ENCODE measurements at places on chromosomes 2 and 18. TPM values are rescaled to one million over a fixed set of nuclear protein-coding genes. Genes with fewer than 3 reads are reported as not detected.

GRCh38 chr2:113675875-113676274 is 48.8 kb downstream of the RABL2A start:
- DNase-seq = no peak

- no peak for DNase-seq
Observed at GRCh38 chr2:67486041-67486796, 89.1 kb downstream of the ETAA1 start.

GRCh38 chr2:69269330-69269729 is 117.7 kb downstream of the GFPT1 start:
- DNase-seq = no peak

- no peak for DNase-seq
Observed at GRCh38 chr2:237309416-237309815, 104.5 kb downstream of the COL6A3 start.

DNA sequence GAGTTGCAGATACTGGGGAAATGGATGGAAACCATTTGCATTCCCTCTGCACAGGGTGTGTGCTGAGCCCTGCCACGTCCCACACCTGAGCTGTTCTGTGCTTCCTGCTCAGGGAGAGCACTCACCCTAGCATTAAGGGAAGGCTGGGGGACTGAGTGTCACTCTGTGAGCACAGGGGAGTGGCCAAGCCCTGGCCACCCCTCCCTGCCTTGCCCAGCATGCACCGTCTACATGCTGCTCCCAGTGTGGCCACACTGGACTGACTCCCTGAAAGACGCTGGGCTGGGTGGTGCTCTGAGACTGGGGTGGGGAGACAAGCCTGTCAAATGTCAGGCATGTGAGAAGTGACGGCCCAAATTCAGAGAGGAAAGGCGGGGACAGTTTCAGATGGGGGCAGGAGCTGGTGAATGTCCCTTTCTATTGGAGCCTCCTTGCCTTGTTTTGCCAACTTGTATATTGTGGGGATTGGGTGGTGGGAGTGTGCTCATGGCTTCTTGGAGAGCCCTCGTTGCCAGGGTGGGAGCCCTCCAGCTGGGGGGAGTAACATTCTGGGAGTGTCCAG is 298.4 kb upstream of the HS6ST1 start:
- no peak for DNase-seq

DNA sequence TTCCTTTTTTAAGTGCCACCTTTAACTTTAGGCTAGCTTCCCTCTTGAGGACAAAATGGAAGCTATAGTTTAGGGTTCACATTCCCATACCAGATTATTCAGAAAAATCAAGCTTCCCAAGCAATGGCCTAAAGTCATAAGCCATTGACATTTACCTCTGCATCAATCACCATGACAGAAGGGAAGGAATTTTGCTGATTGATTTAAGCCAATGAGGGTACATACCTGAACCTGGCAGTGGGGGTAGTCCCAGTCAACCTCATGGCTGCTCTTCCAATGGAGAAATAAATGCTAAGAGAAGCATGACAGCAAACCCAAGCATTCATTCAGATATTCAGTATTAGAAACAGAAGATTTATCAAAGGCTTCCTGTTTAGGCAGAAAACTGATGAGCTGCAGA is 128.4 kb upstream of the CREB1 start:
- DNase-seq = no peak

DNA sequence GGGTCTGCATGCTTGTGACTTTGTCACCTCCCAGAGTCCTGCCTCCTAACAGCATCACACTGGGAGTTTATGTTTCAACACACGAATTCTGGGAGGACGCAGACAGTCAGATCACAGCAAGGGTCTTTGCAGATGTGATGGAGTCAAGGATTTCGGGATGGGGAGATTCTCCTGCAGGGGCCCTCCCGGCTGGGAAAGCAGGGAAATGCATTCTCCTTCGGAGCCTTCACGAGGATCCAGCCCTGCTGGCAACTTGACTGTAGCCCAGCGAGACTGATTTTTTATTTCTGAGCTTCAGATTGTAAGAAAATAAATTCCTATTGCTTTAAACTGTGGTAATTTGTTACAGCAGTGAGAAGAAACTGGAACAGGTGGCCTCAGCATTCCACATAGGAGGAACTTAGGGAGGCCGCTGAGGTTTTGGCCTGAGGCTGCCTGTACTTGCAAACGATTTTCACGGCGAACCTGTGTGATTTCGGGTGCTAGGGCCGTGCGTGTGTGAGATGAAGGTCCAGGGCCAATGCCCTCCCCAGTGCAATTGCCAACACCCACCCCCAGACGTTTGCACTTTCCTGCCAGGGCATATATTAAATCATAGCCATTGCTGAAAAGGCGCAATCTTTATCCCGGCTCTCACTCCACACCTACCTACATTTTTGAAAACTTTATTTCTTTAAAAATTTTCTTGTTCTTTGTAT is 79.8 kb downstream of the ASB1 start:
- DNase-seq = no peak

DNA sequence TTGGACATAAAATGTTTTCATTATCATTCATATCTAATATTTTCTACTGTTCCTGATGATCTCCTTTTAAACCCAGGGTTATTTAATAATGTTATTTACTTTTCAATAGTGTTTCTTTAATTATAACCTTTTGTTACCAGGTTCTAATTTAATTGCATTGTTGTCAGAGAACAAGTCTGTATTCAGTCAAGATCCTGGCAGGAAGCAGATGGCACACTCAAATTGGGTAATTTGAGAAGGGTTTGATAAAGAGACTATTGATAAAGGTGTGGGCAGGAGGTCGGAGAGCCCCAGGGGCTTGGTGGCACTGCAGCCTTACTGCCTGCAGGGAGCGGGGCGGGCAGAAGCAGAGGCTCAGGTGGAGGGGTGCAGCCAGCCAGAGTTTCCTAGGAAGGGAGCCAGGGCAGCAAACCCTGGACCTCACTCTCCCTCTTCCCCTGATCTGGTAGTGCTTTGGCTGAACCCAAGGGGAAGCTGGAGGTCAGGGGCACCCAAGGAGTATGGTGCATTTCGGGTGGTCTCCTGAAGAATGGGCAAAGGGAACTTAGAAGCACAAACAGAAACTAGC is 2.3 kb upstream of the KIF1A start:
- no peak for DNase-seq

DNA sequence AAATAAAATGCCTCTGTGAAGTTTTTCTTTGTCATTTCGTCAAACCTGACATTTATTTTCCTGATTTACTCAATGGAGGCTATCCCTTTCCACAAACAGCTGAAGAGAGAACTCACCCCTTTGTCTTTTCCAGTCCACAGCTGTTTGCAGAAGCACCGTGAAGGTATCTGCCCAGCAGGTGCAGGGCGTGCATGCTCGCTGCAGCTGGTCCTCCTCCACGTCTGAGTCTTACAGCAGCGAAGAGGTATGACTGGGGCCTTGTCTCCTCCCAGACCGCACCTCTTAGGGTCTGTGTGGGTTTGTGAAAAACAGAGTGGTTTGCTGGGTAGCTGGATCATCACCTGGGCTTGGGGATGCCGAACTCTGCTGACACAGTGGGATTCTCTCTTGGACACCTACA is 9.7 kb downstream of the SPP2 start:
- no peak for DNase-seq

DNA sequence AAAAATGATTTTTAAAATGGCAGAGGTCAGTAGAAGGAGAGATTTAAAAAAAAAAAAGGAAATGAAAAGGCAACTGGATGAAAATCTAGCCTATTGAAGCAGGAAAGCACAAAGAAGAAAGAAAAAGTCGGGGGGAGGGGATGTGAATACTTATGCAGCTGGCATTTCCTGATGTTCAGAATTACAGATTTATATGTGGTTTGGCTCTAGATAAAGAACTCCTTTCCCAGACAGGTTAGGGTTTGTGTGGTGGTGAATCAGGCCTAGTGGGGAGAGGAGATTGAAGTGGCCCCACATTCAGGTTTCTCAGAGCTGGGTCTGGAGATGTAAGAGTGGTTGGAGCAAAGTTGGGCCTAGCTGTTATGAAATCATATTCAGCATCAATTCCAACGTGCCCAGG is 394.4 kb downstream of the FIGN start:
- DNase-seq = no peak

GRCh38 chr18:75208155-75208835 is 644 bp downstream of the PTGR3 start:
- peak; percentile 83 for DNase-seq

DNA sequence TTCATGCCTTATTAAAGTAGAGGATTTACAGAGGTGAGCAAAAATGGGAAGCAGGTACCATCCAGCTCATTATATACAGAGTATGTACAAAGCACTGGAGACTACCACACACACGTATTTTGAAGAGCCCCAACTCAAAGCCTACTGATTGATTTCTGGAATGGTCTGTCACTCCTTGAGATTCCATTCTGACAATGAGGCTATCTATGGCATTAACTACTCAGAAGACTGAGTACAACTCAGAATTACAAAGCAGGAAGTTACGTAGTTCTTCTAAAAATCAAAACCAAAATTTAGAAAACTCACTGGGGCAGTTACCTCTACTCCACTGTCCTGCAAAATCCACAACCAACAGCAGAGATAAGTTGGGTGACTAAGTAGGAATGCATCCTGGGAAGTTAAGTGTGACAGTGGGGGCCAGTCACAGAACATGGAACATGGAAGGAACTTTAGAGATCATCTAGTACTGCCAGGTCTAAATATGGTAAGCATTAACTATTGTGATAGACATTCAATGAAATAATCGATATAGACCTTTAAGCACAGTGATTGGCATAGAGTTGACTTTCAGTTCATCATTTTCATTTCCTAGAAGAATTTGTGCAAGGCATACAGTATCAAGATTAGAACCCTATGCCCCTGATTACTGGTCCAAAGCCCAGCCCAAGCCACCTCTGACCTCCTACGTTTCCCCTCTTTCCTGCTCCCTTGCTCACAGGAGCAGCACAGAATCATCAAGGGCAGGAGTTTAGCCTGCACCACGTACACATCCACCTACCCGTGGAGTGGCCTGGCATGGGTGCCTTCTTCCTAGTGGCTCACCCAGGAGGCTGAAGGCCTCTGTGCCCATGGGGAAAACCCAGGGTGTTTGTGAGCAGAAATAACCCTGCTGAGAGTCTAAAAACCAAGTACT is 80.1 kb upstream of the FOSL2 start:
- DNase-seq = no peak

DNA sequence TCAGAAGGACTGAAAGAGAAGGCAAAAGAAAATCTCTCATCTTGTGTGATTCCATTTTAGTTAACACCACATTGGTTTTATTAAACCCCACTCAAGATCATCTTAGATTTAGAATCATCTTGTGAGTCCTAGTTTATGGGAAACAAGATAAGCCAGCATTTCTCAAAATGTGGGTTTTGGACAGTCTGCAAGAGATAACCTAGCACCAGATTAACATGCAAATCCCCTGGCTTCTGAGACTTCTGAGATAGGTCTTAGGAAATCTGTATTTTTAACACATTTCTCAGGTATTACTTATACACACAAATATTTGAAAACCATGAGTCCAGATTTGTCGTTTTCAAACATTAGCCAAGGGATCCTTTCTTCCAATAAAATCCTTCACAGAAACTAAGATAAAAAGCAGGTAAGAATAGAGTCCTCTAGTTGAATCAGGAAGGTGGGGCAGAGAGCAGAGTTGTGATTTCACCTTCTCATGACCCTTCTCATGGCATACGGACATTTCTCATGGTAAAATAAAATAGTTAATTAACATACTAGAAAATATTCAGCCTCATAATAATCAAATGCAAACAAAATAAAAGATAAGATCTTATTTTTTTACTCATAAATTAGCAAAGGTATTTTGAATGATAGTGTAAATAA is 287.2 kb upstream of the FN1 start:
- DNase-seq = no peak

DNA sequence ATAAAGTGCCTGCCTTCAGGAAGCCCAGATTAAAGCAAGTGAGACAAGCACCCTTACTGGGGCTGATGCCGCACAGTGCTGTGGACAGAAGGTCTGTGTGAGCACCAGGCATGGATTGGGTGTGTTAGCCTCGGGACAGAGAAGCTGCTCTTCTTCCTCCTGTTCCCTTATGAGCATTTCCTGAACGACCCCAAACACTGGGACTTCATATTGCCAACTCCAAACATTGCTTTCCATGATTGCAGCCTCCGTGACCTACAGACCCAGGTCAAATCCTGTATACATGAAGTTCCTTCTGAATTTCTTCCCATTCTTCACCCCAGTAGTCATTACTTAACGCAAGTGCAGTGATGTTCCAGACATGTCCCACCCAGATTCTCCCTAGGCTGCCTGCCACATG is 129.8 kb upstream of the ALKAL2 start:
- DNase-seq = peak; percentile 44

DNA sequence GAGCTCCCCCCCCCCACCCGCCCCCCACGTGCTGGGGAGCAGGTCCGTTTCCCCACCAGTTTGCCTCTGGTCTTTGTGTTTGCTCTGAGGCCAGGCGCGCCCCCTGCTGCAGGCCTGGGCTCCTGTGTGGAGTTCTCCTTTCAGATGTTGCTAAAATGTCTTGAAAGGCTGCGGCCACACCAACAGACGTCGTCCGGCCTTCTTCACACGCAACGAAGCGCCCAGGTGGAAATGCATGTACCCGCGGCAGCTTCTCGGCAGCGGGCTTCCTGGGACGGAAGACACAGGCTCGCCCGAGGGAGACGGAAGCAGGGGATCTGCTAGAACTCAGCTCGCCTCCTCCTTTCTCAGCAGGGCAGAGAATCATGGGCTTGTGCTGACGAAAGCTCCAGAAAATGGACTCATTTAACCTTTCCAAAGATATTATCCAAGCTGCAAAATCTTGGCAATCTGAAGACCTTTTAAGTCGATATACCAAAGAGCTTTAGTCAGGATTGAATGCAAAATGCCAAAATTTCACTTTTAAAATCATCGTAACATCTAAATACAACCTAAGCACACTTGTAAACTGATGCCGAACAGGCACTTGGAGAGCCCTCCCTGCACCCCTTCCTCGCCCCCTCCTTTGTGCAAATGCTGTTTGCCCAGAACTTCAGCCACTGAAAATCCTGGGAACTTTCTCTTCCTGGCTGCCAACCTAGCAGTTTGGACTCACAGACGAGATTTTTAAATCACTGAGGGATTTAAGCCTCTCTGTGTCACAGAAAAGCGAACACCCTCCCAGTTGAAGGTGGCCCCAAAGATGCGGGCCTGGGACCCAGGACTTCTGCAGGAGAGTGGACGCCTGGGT is 125.5 kb upstream of the ZNF516 start:
- DNase-seq = peak; percentile 72

DNA sequence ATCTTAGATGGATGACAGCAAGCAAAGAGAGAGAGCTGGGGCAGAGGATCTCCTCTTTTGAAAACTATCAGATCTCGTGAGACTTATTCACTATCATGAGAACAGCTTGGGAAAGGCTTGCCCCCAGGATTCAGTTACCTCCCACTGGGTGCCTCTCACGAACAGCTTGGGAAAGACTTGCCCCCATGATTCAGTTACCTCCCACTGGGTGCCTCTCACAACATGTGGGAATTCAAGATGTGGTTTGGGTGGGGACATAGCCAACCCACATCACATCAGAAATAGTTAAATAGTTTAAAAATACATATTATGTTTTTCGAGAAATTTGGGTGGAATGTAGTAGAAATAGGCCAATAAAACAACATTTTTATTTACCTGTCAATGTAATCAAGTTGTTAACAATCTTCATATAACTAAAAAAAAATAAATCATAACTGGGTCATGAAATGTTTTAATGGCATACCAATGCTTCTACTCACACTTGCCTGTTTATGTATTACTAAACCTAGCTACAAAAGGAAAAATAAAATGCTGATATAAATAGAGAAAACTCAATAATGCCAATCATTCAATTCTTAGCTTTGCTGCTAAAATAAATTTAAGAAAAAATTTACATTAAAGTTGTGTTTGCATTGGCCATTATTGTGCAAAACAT is 608.9 kb downstream of the SUCLG1 start:
- DNase-seq = no peak

The ITGAV gene
- total RNA-seq = 8.1 TPM

The VWC2L gene
- total RNA-seq = not detected

The IL37 gene
- total RNA-seq = not detected

The CNGA3 gene
- not detected for total RNA-seq

The CXCR4 gene
- total RNA-seq = 92.7 TPM

The TMEM247 gene
- not detected for total RNA-seq

The FOXD4L1 gene
- 0.17 TPM for total RNA-seq
